SJSA1 (cell line): ENCODE measurements at places on chromosomes 12 and 14. TPM values are rescaled to one million over a fixed set of nuclear protein-coding genes. Genes with fewer than 3 reads are reported as not detected.

Gene HOXC10
- 3.2 and 7.5 TPM in 2 replicates for total RNA-seq

Gene BMP4
- 1.8 and 3.4 TPM in 2 replicates for total RNA-seq

Gene PTPRQ
- 0.47 and 1.1 TPM in 2 replicates for total RNA-seq

Gene FBRSL1
- total RNA-seq = 0.66 and 2.8 TPM in 2 replicates

Gene FAM90A1
- not detected in 2 replicates for total RNA-seq

Gene HOXC9
- 9.6 and 14.2 TPM in 2 replicates for total RNA-seq

Gene RCOR1
- 15.4 and 21.9 TPM in 2 replicates for total RNA-seq

Gene TTC8
- total RNA-seq = 24.6 and 25.7 TPM in 2 replicates

Gene DIO3
- total RNA-seq = not detected in 2 replicates

Gene PTCSC3
- total RNA-seq = not detected in 2 replicates

Gene MYF5
- not detected in 2 replicates for total RNA-seq

Gene PTPRO
- 0.55 and 0.91 TPM in 2 replicates for total RNA-seq

Gene OTOGL
- total RNA-seq = 0.08 and 0.50 TPM in 2 replicates

Gene ASIC1
- 0.37 and 0.50 TPM in 2 replicates for total RNA-seq

Gene KLHL33
- total RNA-seq = not detected in 2 replicates

Gene SERPINA1
- 3.9 and 6.9 TPM in 2 replicates for total RNA-seq

Gene TAS2R43
- total RNA-seq = 0.29 TPM in 1 of 2 replicates, not detected in the other

- no peak overlapping the region for H3K4me3 ChIP-seq
- no peaks in the 10 kb centered on the region for H3K36me3 ChIP-seq
- no peaks in the 10 kb centered on the region for H3K27me3 ChIP-seq
- no peak for DNase-seq
Observed at GRCh38 chr12:51721282-51721940, 127.1 kb downstream of the FIGNL2 start.

DNA sequence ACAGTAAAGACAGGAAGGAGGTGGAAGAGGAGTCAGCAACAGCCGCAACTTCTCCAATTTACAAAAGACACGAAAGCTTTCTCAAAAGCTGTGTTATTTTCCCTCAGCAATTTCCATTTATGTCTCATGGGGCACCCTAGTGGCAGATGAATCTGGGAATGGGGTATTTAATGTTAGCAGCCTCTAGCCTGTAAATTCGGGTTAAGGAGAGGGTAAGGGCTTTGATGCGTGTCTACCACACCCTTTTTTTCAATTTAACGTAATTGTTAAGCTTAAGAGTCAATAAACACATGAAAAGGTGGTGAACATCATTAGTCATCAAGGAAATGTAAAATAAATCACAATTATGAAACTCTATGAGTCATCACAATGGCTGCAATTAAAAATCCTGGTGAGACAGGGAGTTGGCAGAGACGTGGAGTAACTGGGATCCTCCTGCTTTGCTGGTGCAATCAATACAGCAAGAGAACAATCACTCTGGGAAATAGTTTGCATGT, 986.4 kb downstream of the AACS start:
- H3K27me3 ChIP-seq = no peaks in the 10 kb centered on the region
- H3K4me1 ChIP-seq = no peaks in the 10 kb centered on the region

GRCh38 chr12:115322275-115322674, 638.3 kb upstream of the TBX3 start:
- no peak overlapping the region for H3K4me3 ChIP-seq
- H3K36me3 ChIP-seq = no peaks in the 10 kb centered on the region
- no peak overlapping the region for H3K27ac ChIP-seq
- peaks cover 9% of the 10 kb centered on the region for H3K4me1 ChIP-seq
- no peaks in the 10 kb centered on the region for H3K27me3 ChIP-seq

DNA sequence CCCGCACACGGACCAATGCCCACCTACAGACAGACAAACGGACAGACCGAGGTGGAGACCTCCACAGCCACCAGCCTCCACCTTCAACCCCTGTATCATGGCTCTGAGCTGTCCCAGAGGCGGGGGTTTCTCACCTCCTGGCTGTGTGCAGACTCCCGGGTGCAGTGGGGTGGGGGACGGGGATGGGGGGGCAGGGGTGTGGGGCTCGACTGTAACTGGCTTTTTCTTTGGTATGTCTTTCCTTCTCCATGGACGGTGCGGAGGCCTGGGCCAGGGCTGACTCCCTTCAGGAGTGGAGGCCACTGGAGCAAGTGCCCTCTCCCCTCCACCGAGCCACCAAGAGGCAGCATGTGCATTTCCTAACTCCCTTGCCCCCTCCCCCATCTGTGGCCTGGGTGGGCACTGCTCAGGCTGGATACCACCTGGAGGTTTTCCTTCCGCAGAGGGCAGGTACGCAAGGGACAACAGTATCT, 122.6 kb downstream of the ESRRB start:
- H3K27me3 ChIP-seq = no peaks in the 10 kb centered on the region
- H3K4me1 ChIP-seq = peaks cover 38% of the 10 kb centered on the region
- H3K27ac ChIP-seq = no peak overlapping the region
- no peak overlapping the region for H3K4me3 ChIP-seq
- H3K36me3 ChIP-seq = no peaks in the 10 kb centered on the region

DNA sequence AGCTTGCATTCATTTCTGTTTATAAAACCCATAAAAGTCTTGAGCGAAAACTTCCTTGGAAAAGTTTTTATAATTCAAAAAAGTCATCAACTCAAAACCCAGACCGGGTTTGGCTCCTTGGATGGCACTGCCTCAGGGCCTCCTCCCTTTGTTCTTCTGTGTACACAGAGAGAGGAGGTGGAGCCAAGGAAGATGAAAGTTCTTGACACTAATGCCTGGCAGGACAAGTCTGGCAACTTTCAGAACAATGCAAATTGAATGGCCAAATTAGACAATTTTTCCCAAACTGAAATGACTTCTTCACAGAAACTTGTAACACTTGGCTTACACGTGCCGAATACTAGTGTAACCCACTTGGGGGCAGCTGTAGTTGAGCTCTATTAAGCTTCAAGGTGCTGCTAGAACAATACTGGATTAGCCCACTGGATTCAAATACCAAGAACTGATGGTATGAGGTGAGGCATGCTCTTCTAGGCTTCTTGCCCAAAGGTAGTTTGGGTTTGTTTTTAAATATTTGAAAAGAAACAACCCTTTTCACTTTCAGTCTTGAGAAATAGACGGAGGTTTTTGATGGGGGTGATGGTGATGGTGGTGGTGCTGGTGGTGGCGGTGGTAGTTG, 86.6 kb upstream of the FRMD6 start:
- H3K27me3 ChIP-seq = no peaks in the 10 kb centered on the region
- H3K4me1 ChIP-seq = peaks cover 31% of the 10 kb centered on the region
- H3K4me3 ChIP-seq = no peak overlapping the region

GRCh38 chr12:130240831-130241590, 78.7 kb downstream of the FZD10 start:
- H3K27ac ChIP-seq = no peak overlapping the region
- DNase-seq = no peak
- H3K4me1 ChIP-seq = no peaks in the 10 kb centered on the region
- H3K4me3 ChIP-seq = no peak overlapping the region
- no peaks in the 10 kb centered on the region for H3K27me3 ChIP-seq

DNA sequence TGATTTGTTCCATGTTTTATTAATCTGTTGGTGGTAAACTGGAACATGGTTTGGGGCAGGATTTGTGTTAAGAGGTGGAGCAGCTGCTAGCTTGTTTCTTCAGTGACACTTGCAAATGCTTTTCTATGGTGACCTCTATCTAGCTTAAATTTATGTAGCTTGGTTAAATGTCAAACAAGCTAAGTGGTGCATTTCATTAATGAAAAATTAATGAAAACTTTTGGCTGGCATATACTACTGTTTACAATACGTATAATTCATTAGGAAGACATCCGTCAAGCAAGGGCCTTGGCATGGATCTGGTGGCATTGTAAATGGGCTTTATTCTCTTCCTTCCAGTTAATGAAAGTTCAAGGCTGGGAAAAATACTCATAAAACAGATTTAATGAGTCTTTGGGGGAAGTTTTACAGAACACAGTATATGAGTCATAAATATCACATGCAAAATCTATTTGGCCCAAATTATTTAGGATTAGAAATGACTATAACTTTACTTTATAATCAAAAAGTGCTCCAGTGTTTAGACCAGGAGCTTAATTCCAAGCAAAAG, 807.7 kb upstream of the SEL1L start:
- no peak overlapping the region for H3K27ac ChIP-seq
- no peak for DNase-seq
- H3K36me3 ChIP-seq = no peaks in the 10 kb centered on the region
- H3K4me3 ChIP-seq = no peak overlapping the region

- H3K4me3 ChIP-seq = no peak overlapping the region
- DNase-seq = no peak
- H3K27ac ChIP-seq = no peak overlapping the region
- no peaks in the 10 kb centered on the region for H3K36me3 ChIP-seq
Observed at GRCh38 chr14:54600717-54601109, 33.8 kb downstream of the SAMD4A start.

GRCh38 chr14:106083082-106083481, 556.7 kb downstream of the TMEM121 start:
- no peak overlapping the region for H3K4me3 ChIP-seq
- no peaks in the 10 kb centered on the region for H3K27me3 ChIP-seq
- H3K27ac ChIP-seq = no peak overlapping the region
- H3K4me1 ChIP-seq = no peaks in the 10 kb centered on the region
- DNase-seq = no peak

GRCh38 chr12:109716512-109717389, 3.1 kb downstream of the FAM222A start:
- no peaks in the 10 kb centered on the region for H3K27me3 ChIP-seq
- peaks cover 29% of the 10 kb centered on the region for H3K4me1 ChIP-seq
- no peak overlapping the region for H3K27ac ChIP-seq
- H3K4me3 ChIP-seq = no peak overlapping the region
- no peaks in the 10 kb centered on the region for H3K36me3 ChIP-seq

DNA sequence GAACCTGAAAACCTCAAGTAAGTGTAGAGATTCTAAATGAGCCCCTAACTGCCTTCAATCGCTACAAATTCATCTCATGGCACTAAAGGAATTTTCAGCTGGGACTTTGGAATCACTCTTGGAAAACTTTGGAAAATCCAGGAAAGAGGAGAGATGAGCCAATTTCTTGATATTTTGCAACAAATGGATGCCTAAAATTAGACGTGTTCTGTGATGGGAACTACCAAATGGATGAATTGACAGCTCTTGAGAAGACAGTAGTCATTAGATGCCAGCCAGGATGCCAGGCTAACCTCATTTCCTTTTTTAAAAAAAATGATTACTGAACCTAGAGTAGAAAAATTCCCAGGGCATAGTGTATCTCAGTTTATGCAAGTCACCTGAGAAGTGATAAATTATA, 78.3 kb downstream of the NPAS3 start:
- DNase-seq = no peak
- no peak overlapping the region for H3K27ac ChIP-seq
- H3K27me3 ChIP-seq = no peaks in the 10 kb centered on the region
- no peaks in the 10 kb centered on the region for H3K36me3 ChIP-seq
- no peak overlapping the region for H3K4me3 ChIP-seq

DNA sequence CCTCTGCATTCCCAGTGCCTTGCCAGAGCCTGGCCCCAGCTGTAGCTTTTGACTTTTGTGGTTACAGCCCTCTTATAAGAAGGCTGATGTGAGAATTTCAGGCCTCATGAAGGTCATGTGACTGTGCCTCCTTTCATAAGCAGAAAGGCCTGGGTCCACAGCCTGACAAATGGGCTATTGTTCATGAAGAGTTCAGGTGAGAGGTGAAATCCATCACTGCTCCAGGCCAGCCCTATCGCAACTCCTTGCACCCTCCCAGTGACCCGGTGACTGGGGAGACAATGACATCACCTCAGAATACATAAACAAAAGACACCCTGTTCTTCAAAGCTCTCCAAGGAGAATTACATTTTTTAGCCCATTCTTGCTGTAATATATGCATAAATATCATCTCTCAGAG, 321.5 kb downstream of the PCNX1 start:
- H3K27me3 ChIP-seq = no peaks in the 10 kb centered on the region
- no peaks in the 10 kb centered on the region for H3K4me1 ChIP-seq
- no peak overlapping the region for H3K27ac ChIP-seq
- DNase-seq = no peak
- no peak overlapping the region for H3K4me3 ChIP-seq
- H3K36me3 ChIP-seq = no peaks in the 10 kb centered on the region

DNA sequence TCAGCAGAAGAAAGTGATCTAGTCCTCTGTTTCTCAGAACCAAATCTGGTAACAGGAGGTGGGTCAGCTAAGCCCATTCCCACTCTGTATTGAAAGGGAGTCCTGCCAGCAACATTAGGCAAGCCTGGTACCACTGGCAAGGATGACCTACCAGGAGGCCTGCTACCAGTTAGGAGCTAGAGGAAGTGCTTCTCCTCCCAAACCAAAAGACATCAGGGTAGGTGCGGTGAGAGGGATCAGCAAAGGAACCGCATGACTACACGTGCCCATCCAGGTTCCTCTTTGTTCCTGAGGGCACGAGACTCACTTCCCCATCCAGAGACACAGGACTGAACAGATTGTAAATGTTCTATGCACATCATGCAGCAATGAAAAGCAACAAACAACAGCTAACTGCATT, 2.8 kb downstream of the KLRC4 start:
- no peak overlapping the region for H3K4me3 ChIP-seq
- no peaks in the 10 kb centered on the region for H3K27me3 ChIP-seq
- no peak for DNase-seq
- no peak overlapping the region for H3K27ac ChIP-seq
- H3K4me1 ChIP-seq = no peaks in the 10 kb centered on the region

GRCh38 chr12:62805517-62805916, 129.4 kb downstream of the PPM1H start:
- H3K27me3 ChIP-seq = no peaks in the 10 kb centered on the region
- H3K27ac ChIP-seq = no peak overlapping the region
- no peak overlapping the region for H3K4me3 ChIP-seq
- H3K36me3 ChIP-seq = no peaks in the 10 kb centered on the region

- H3K27ac ChIP-seq = no peak overlapping the region
- peaks cover 29% of the 10 kb centered on the region for H3K27me3 ChIP-seq
- H3K36me3 ChIP-seq = no peaks in the 10 kb centered on the region
- no peak for DNase-seq
- no peak overlapping the region for H3K4me3 ChIP-seq
Observed at GRCh38 chr12:4870423-4870822, 39.3 kb upstream of the KCNA1 start.

DNA sequence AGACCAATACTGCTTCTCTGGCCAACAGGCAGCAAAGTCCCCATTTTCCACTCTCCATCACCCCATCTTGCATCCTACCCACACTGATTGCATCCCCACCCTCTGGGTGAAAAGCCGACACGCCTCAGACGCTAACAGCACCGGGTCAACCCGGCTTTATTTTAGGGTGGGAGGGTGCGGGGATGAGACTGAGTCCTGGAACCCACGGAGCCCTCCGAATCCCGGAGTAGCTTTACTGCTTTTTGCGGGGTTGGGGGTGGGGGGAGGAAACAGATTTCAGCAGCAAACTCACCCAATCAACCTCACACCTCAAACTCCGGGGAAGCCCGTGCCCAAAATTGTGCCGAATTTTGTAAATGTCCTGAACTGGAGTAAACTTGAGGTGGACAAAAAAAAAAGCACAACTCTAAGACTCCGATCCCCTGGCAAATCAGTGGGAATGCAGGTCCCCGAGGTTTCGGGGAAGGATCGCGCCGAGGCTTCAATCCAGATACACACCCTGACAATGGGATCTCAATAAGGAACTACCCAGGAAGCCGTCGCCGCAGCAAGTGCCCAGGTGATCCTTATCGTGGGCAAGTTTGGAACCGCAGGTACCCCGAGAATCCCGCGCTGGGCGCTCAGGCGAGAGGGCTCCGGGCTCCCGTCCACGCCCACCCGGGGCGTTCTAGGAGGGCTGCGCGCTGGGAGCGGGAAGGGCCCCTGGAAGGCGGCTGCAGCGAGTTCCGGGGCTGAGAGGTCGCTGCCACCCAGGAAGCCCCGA, 1.1 kb downstream of the GCH1 start:
- H3K4me1 ChIP-seq = peaks cover 13% of the 10 kb centered on the region
- peak overlapping the region; percentile 60 for H3K4me3 ChIP-seq
- H3K27me3 ChIP-seq = peaks cover 4% of the 10 kb centered on the region; the same call in 1 of the 2 replicates
